Gastrocnemius medialis (tissue), 4 donors: ENCODE measurements at places on chromosomes 7 and 10.

GRCh38 chr10:29703271-29703670 is 68.5 kb upstream of the SVIL start:
- no peak for DNase-seq

DNA sequence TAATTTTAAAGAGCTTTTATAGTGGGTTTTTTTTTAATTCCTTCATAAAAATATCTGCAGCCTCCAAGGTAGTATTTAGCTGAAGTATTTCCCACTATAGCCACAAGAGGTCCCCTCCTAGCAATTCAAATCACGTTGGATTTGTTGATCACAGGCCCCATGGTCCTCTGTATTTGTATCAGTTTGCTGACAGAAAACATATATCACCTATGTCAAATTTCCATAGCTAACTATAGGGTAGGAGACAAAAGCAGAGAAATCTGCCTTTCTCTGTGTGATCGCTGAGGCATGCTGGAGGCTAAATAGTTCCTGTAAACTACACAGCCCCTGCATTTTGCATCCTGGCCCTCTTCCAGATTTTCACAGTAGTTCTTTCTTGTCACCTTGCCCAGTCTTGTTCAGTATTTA is 1.7 kb upstream of the CTNNA3 start:
- DNase-seq = no peak

DNA sequence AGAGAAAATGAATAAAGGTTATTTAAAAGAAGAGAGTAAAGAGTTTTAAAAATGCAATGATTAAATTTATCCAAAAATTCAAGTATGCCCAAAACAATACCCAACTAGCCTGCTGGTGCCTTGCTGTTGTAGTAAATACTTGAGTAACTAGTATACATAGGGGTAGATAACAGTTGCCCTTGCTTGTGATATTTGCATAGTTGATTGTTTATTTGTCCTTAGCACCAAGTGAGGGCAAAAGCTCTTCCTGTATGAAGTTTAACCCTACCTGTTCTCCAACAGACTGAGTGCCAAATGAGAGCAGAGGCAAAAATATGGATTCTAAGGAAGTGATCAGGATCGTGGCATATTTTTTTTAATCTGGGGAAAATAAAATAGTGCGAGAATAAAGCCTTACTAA is 85.0 kb downstream of the PTN start:
- no peak for DNase-seq

DNA sequence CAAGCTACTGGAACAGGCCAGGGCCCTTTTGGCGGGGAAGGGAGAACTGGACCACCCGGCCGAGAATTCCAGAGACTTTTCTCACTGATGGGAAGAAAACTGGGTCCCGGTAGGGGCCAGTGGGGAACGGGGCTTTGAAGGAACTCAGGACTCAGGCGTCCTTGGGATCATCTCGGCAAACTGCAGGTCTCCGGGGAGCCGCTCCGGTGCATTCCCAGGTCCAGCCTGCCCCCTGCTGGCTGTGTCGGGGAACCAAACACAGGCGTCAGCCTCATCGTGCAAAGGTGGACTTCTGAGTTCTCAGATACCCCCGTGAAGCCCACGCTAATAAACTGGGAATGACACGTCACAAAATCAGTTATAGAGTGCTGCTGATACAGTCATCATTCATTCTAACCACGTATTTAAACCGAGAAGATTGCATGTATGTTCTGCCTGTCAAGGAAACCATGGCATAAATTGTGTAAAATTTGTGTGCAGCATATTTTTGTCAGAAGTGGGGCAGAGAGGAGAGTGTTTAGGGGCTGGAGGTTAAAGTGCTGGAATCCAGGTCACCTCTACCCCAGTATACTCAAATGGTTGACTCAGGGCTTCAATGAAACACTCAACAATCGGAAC is 76.1 kb upstream of the CPXM2 start:
- peak; percentile 35 for DNase-seq

GRCh38 chr7:148334959-148335577 is 255.5 kb upstream of the C7orf33 start:
- DNase-seq = no peak

DNA sequence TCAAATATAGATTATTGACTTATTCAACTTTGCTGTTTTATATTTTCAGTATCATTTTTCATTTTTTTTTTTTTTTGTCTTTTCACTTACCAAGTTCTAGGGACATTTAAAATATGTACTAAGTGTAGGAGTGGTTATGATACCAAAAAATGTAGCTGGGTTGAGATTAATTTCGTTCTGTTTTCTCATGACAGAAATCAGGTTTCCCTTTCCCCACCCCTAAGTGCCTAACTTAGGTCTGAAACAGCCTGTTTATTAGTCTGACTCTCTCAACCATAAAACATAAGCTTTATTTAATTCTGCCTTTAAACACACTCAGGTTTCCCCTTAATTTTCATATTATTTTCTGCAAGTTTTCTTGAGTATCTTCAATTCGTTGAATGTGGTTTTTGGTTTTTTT is 22.1 kb downstream of the TMEM106B start:
- DNase-seq = no peak

- DNase-seq = no peak
Measured at GRCh38 chr10:117094856-117095255, 43.2 kb downstream of the VAX1 start.

GRCh38 chr7:39746103-39746819 is 122.9 kb downstream of the RALA start:
- DNase-seq = peak; percentile 63

DNA sequence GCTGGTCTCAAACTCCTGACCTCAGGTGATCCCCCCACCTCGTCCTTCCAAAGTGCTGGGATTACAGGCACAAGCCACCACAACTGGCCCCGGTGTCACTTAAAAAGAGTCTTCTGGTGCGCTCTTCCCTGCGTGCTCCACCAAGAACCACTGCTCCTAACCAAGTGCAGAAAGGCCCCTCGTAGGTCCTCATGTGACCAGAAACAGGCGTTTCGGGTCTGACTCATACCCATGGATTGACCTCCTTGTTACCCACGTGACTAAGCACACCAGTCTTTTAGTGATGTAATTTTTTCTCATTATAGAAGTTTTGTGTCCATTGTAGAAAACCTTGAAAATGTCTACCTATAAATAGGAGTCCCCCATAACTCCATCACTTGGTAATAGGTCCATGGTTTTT is 13.9 kb downstream of the FKBP6 start:
- DNase-seq = no peak

DNA sequence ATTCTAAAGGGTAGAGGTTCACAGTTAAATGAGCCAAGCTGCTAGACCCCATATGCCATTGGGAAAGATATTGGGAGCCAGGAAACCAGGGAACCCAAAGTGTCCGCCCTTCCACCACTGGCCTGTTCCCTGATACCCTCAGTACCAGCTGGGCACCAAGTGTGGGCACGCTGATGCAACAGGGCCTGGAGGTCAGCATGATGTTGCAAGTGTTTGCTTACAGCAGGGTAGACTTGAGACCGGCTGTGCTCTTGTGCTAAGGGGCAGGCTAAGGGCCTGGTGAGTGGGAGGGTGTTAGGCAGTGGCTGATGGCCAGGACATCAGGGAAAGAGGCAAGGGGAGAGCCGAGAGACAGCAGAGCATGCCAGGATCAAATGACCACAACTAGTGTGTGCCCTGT is 21.0 kb upstream of the MYL7 start:
- DNase-seq = no peak

DNA sequence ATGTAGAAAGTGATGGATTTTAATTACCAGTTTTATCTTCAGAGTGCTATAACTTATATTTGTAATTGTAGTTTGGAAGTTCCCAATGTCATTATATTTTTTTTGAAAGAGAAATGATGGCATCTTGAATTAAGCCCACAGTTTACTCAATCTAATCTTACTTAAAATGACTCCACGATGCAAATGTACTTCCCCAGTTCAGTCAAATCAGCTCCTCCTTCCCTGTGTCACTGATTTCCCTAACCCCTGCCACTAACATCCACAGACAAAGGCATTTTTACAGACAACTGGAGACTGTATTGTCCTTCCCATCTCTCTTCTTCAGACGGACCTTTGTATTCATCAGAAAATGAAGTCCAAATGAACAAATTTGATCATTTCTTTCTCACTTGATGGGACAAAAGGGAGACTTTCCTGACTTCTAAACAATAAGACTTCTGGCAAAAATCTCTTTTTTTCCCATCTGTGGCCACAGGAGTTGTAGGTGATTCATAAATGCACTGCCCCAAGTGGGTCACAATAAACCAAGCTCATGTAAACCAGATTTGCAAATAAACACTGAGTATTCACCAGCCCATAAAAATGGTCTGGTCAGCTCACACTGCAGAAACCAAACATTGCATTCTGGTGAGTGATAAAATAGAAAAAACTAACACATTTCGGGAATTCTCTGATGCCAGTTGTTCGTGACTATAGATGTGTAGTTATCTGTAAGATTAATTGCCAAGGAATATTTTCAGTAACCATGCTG is 162.9 kb downstream of the FANK1 start:
- no peak for DNase-seq

- DNase-seq = no peak
Measured at GRCh38 chr7:259191-259505, 30.8 kb upstream of the FOXL3 start.

GRCh38 chr7:157010588-157011332 is at the start of gene MNX1:
Gene MNX1 (minus strand): TSS chr7:157010663. CDS start chr7:157010350, 313 bp downstream.
- peak; percentile 23 for DNase-seq

- DNase-seq = no peak
Measured at GRCh38 chr10:100907773-100908363, 4.9 kb upstream of the SLF2 start.
